ENCODE measurements at places on chromosomes 6 and 20. TPM values are rescaled to one million over a fixed set of nuclear protein-coding genes. Genes with fewer than 3 reads are reported as not detected.

DNA sequence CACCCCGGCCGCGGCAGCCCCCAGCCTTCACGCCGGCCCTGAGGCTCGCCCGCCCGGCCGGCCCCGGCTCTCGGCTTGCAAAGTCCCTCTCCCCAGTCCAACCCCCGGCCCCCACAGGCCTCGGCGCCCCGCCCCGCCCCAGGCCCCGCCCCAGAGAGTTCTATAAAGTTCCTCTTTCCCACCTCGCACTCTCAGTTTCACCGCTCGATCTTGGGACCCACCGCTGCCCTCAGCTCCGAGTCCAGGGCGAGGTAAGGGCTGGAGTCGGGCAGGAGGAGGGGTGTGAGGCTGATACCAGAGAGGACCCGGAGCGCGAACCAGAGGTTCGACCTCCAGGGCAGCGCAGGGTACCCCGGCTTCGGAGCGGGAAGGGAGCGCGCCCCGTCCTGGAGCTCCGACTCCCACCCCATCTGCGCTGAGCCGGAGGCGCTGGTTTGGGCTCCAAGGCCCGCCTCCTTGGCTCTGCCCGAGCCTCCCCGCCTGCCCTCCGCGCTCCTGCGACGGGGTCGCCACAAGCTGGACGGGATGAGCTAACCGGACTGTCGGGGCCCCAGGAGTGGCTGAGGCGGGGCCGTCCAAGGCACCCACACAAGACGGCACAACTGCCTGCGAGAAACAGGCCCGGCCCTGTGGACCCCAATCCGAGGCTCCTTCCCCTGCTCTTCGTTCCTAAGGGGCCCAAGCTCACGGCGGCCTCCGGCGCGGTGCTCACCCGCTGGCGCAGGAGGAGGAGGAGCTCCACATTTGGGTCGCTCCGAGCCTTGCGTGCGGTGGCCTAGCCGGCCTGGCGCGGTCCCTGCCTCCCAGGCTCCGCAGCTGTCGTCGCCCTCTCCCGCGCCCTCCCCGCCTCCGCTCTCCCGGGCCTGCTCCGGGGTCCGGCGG is at the start of gene IRF4:
TSS of gene IRF4 (plus strand) at position 194 of the 882 bp plus-strand sequence. CDS start 1,401 bp downstream, outside the sequence.
- DNase-seq: peak; percentile 84

The HDGFL1 gene
- not detected for total RNA-seq

- no peak for DNase-seq
These were observed 1358.6 kb upstream of the GJE1 start for GRCh38 chr6:140774080-140774505.

DNA sequence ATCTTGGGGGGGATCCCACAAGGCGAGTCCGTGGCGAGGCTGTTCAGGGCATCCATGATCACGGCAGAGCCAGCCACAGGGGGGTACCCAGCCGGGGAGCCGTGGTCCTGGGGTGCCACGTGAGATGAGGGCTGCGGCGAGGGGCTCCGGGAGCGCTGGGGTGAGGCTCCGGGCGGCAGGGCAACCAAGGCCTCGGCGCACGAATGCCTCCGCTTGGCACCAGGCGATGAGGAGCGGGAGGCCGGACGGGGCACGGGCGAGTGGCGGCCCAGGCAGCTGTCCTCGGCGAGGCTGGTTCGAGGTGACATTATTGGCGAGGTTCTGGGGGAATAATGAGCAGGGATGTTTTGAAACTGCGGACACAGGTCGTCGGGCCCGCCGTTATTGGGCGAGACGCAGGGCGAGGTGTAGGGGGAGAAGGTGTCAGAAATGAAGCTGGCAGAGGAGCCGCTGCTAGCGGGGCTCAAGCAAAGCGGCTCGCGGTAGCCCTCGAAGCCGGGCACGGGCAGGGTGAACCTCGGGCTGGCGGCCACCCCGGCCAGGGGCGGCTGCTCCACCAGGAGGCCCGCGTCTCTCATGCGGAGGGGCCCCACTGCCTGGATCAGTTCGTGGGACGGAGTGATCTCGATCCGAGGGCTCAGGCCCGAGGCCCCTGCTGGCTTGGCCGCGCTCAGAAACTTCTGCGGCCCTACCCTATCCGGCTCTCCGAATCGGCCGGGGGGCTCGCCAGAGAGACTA is 19.1 kb downstream of the NFATC2 start:
- no peak for DNase-seq

DNA sequence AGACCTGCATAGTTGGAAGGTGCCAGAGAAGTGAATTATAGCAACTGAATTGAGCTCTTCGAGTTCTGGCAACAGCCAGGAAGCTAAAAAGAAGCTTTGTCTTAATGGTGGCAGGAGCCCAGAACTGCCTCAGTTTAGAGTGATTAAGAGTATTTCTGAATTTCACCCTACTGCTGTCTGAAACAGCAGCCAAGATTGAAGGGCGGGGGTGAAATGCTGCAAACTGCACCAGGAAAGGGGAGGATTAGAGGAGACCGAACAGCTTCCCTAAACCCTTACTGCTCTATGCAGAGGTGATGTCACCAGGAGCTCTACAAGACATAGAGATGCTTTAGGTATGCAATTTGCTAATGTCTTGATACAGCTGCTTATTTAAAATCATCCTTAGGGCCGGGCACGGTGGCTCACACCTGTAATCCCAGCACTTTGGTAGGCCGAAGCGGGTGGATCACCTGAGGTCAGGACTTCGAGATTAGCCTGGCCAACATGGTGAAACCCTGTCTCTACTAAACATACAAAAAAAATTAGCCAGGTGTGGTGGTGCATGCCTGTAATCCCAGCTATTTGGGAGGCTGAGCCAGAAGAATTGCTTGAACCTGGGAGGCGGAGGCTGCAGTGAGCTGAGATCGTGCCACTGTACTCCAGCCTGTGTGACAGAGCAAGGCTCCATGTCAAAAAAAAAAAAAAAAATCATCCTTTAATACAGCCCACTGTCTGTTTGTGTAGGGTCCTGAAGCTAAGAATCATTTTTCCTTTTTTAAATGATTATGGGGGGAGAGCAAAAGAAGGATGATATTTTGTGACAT is 91.7 kb upstream of the IYD start:
- no peak for DNase-seq

- no peak for DNase-seq
These were observed 1.9 kb downstream of the PHIP start for GRCh38 chr6:79076160-79076559.

The SYNCRIP gene
- 138 TPM for total RNA-seq

The C6orf15 gene
- total RNA-seq: not detected

DNA sequence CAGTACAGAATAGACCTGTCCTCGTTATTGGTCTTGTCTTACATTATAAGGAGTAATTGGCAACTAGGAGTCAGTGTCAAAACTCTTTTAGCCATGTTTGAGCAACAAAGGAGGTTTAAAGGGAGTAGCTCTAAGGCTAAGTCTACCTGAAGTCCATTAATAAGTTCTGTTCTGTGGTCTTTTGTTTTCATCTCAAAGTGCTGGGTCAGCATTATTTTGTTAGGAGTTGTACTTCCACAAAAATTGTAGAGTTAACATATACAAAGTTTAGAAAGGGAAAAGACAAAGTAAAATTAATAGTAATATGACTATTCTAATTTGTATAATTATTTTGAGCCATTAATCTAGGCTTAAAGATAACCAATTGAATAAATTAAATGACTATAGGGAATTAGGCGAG is 12.7 kb upstream of the SENP6 start:
- no peak for DNase-seq

DNA sequence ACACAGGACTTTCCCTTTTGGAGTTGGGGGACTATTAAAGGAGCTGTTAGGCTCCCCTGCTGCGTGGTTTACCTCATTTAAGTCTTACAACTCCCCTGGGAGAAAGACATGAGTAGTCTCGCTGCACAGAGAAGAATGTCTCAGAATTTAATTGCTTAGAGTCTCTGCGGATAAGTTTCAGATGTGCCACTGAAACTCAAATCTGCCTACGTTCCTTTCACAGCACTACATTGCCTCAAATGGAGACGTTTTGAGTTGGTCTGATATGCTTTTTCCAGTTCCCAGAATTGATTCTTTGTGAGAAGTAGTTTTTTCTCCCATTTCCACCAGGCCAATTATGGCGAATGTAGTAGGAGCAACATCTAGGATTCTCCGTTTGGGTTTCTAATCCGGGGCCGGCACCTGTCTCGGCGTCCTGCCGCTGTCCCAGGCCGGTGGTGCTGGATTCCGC is 532 bp upstream of the SLC35F1 start:
- DNase-seq: no peak

DNA sequence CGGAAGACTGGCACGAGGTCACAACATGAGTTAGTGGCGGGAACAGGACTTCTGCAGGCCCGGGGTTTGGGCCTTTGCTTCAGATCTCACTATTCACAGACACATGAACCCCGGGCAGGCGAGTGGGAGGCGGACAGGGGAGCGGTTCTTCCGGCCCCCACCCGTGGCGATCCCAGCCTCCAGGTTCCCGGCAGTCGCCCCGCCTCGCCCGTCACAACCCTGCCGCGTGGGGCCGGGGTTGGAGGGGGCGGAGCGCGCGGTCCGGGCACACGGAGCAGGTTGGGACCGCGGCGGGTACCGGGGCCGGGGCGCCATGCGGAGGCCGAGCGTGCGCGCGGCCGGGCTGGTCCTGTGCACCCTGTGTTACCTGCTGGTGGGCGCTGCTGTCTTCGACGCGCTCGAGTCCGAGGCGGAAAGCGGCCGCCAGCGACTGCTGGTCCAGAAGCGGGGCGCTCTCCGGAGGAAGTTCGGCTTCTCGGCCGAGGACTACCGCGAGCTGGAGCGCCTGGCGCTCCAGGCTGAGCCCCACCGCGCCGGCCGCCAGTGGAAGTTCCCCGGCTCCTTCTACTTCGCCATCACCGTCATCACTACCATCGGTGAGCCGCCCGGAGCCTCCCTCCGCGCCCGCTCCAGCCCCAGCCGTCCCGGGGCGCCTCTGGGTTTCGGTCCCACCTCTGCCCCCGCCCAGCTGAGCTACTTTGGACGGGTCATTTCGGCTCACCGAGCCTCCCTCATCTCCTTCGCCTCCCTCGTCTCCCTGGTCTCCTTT is at the start of gene KCNK15:
TSS of gene KCNK15 (plus strand) at position 268 of the 769 bp plus-strand sequence. CDS start at position 314, 46 bp downstream.
- DNase-seq: peak; percentile 77

GRCh38 chr6:49550492-49551077 is at the start of gene C6orf141:
C6orf141 (plus strand) TSS chr6:49550668; CDS start chr6:49550793, 125 bp downstream.
- DNase-seq: peak; percentile 92
